ENCODE measurements at places on chromosomes 5 and 9. TPM values are rescaled to one million over a fixed set of nuclear protein-coding genes. Genes with fewer than 3 reads are reported as not detected.

DNA sequence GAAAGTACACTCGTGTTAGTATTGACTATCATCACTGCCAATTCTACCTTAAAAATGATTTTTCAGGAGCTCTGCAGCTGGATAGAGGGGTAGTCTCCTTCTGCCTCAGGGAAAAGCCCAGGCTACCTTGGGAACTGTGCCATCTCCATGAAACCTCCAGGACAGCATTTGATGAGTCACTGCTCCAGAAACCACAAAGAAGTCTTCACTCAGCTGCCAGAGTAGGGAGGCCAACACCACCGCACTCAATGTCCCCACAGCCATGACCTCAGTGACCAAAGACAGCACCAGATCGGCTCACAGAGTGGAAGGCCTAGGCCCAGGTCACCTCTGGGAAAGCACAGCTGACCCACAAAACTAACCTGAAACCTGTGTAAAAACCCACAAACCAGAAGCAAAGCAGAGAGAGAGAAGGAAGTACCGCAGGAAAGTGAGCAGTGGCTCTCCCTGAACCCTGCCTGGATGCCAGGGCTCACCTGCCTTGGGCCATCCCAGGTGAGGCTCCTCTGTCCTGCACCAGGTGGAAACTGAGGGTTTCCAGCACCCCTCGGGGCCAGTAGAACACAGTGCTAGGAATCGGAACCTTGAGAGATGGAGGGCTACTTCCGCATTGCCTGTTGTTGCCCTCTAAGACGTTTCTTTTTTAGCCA lies 30.0 kb downstream of the S1PR3 start:
- DNase-seq = peak; percentile 89

DNA sequence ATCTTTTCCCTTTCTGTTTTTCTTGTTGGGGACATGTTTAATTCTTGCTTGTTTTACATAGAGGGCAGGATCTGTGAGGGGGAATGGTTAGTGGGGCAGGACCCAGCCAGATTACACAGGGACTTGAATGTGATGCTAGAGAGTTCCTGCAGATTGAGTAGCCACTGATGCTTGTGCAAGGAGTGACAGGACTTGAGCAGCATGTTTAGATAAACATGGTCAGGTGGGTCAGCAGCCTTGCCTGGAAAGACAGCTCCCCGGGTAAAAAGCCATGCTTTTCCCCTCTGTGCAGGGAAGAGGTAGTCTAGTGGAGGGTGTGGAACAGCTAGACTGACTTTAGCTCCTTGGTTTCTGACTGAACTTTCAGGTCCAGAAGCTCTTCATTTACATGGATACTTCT lies 261.2 kb downstream of the AOPEP start:
- no peak for DNase-seq

Gene OR13C8
- not detected for total RNA-seq

DNA sequence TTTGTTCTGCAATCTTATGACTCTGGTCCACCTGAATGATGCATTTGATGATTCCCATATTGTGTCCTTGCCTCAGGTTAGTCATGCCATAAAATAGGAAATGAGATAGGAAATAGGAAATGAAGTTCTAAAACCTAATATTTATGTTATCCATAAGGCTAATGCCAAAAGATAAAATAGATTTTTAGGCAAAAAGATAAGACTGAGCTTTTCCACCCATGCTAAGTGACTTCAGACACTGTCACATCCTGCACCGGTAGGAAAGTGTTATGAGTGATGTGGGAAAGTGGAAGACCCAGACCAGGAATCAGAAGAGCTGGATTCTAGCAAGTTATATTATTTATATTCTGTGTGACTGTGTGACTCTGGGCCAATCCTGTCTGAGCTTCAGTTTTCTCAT lies 600.8 kb upstream of the DMAC1 start:
- no peak for DNase-seq

- DNase-seq = no peak
Observed at GRCh38 chr5:6770826-6771607, 57.8 kb downstream of the TENT4A start.

DNA sequence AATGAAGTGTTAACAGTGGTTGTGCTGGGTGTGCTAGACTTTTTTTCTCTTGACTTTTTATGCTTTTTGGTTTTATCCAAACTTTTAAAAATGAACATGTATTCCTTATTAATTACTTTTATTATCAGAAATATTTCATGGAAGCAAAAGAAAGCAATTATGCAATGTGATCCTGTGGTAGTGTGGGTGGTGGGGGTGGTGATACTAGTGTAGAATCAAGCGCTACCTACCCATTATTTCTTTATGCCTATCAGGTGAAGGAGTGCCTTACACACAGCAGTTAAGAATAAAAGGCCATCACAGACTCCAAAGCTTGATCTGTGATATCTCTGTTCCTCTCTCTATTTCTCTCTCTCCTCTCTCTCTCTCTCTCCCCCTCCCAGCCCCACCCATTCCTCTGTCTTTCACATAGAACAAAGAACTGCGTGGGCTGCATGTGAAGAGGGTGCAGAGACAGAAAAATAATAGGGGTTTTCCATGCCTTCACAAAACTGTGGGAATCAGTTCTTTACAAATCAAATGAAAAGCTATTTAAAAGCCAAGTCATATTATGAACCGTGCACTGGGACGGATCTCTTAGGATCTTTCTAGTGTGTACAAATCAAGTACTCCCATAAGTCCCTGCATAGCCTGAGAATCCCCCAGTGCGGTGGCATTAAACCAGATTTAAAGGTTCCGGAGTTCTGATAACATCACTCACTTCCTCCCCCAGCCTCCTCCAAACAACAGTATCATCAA lies 351.2 kb downstream of the RAB3C start:
- DNase-seq = no peak

- DNase-seq = no peak
Observed at GRCh38 chr9:70573308-70573707, 158.9 kb upstream of the KLF9 start.

DNA sequence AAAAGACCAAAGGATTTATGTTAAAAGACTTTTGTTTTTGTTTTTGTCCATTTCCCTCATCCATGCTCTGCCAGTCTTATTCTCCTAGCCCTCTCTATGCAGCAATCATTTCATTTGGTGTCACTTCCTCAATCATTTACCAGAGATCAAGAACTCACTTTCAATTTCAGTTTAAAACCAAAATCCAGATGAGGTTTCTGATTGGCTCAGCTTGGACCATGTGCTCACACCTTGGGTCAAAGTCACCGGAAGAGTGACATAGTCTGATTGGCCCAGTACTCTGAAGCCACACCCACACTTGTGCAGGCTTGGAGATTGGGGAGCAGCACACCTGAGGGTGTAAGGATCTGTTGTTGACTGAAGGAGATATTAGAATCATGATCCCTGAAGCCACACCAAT lies 79.6 kb downstream of the TLR4 start:
- DNase-seq = no peak

Gene DBH
- not detected for total RNA-seq

Gene REXO4
- 24.3 TPM for total RNA-seq

DNA sequence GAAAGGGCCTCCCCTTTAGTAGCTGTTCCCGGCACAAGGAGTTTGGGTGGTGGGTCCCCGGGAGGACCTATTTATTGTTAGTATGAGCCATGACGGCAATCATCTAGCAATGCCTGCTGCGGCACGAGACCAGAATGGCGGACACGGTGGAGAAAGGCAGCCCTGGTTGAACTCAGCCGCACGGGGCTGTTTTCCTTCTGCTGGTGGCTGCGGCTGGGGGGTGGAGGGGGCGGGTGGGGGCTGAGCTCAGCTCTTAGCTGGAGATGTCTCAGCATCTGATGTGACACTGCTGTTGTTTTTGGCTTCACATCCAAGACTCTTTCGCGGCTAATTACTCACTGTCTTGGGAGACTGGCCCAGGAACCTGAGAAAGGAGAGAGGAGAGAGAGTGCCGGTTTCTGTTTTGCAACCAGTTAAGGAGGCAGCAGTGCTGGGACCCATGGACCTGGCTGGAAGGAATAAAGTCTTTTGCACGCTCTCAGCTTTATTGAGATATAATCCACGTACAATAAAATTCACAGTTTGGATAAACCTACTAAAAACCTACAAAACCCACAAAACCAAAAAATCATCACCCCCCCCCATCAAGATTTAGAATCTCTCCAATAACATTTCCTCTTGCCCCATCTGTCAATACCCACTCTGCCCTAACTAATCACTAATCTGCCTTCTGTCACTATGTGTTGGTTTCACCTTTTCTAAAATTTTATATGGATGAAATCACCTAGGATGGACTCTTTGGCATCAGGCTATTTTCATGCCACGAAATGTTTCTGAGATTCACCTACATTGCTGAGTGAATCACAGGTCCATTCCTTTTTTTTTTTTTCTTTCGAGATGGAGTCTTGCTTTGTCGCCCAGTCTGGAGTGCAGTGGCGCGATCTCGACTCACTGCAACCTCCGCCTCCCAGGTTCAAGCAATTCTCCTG lies 81.8 kb upstream of the NEURL1B start:
- peak; percentile 90 for DNase-seq

DNA sequence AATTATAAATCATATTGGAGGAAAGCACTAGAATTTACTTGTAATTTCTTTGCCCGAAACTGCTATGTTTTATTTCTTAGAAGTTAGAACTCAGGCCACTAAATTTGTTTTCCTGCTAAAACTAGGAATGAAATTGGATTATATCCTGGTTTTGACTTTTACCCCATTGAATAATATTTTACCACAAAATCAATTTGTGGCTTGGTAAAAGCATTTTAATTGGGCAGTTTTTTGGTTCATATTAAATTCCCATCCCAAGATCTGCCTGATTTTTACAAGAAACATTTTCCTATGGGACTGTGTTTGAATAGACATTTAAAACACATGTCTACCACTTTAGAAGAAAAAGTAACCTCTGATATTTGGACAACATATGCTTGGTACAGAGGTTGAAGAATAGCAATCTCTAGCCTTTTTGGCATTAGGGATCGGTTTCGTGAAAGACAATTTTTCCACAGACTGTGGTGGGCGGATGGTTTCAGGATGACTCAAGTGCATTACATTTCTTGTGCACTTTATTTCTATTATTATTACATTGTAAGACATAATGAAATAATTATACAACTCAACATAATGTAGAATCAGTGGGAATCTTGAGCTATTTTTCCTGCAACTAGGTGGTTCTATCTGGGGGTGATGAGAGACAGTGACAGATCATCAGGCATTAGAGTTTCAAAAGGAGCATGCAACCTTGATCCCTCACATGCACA lies 565.6 kb downstream of the PRR16 start:
- DNase-seq = no peak

Gene INSL6
- not detected for total RNA-seq

Gene ADGRV1
- total RNA-seq = not detected

DNA sequence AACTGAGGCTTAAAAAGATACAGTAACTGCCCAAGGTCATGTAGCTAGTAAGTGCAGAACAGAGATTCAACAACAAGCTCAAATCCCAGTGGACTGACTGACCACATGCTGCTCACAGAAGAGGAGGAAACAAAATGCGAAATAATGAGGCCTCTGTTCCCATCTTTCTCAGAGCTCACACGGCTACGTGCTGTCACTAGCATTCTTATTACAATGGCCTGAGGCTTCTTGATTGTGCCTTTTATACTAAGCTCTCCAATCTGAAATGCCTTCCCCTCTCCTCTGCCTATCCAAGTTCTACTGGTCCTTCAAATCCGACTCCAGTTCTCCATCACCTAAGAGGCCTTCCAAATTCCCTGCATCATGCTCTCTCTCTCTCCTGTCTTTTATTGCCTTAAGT lies 26.0 kb downstream of the SGTB start:
- no peak for DNase-seq

DNA sequence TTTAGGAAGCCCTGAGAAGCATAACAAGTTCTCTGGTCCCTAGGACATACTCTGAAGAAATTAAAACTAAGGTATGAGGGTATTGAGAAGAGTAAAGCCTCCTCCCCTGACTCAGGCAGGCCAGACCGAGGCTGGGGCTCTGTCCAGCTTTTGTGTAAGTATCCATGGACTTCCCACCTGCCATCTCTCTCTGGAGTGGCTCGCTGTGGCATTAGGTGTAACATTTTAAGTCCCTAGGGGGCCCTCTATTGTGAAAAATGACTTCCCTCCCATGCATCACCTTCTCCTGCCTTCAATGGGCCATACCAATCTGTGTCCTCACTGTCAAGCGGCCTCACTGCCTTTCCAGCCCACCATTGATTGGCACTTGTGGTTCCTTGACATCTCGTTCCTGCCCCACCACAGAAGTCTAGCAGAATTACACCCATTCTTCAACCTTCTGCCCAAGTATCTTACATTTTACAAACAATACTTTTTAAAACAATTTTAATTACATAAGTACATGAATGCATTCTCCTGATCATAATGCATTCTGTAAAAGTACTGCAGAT lies 205.5 kb downstream of the SLIT3 start:
- no peak for DNase-seq

DNA sequence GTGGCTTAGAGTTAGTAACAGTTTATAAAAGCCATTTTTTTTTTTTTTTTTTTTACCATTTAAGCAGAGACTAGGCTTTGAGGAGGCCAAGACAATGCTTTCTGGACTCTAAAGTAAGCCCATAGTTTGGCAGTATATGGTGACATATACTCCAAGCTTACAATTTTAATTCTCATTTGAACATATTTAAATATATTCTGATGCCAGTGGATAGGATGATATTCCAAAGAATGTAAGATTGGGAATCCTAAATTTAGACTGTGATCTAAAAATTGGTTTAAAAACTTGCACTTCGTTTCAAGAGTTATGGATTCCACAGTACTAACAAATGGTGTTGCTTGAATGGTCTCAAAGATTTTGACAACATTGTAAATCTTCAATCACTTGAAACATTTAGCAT lies 112.1 kb downstream of the CWC27 start:
- DNase-seq = no peak

DNA sequence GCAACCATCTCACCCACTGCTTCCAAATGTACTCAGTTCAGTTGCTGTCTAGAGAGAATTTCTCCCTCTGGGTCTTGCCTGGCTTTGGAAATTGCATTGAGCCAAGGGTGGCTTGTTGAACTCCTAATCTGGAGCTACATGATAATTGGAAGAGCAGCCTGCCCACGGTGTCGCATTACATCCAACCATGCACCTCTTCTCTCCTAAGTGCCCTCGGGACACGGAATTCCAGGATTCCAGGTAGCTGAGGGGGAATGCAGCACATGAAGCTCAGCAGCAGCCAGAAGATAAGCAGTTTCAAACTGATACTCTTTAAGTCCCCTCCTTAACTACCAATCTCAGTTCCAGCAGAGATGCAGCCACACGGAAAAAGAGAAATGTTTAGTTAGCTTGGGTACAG lies 509.4 kb upstream of the KLF4 start:
- DNase-seq = no peak

DNA sequence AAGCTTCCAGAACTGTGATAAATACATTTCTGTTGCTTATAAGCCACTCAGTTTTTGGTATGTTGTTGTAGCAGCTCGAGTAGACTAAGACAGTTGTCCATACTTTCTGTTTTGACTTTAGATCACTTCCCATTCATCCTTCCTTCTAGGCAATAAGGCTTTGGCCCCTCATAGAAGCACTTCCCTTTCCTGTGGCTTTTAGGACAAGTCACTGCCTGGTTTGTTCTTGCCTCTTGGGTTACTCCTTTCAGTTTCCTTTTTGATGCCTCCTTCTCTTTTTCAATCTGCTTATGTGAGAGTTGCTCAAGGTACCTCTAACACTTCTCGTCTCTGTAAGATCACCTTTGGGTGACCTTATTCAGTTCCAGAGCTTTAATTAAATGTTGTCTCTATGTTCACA lies 72.4 kb upstream of the NTRK2 start:
- no peak for DNase-seq

GRCh38 chr9:69548681-69549080 lies 123.5 kb downstream of the APBA1 start:
- no peak for DNase-seq

Gene GFM2
- total RNA-seq = 22.1 TPM

- DNase-seq = no peak
Observed at GRCh38 chr5:169544264-169544950, 39.2 kb upstream of the SPDL1 start.
